RWPE1 (cell line): ENCODE measurements at places on chromosomes 1 and 21.
A peak's percentile ranks its signal among the peaks of the same experiment; 100 is the strongest.

DNA sequence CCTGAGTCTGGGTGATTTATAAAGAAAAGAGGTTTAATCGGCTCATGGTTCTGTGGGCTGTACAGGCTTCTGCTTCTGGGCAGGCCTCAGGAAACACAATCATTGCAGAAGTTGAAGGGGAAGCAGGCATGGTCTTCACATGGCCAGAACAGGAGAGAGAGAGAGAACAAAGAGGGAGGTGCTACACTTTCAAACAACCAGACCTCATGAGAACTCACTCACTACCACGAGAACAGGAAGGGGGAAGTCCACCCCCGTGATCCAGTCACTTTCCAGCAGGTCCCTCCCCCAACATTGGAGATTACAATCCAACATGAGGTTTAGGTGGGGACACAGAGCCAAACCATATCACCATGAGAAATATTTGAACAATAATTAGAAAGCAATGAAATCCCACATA lies 222.9 kb downstream of the FAM72C start:
- no peak for DNase-seq

- no peak for DNase-seq
Observed at GRCh38 chr1:237303929-237304328, 261.9 kb downstream of the RYR2 start.

- DNase-seq: peak; percentile 21
Observed at GRCh38 chr1:248243204-248243603, 12.0 kb downstream of the OR2M4 start.

DNA sequence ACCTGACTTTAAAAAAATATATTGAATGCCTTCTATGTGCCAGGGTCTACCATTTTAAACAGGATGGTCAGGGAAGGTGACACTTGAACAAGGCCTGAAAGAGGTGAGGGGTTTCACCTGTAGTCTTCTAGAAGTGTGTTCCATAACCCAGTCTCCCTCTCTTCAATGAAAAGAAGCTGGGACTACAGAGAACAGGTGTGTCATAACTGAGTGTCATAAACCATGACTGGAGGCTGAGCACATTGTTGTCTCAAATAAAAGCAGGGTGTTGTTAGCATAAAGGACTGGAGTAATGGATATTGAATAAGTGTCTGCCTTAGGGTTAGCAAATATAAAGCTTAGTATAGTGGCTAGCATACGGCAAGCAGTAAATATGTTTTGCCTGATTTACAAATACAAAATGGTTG lies 65.4 kb downstream of the SYDE2 start:
- DNase-seq: peak; percentile 15

DNA sequence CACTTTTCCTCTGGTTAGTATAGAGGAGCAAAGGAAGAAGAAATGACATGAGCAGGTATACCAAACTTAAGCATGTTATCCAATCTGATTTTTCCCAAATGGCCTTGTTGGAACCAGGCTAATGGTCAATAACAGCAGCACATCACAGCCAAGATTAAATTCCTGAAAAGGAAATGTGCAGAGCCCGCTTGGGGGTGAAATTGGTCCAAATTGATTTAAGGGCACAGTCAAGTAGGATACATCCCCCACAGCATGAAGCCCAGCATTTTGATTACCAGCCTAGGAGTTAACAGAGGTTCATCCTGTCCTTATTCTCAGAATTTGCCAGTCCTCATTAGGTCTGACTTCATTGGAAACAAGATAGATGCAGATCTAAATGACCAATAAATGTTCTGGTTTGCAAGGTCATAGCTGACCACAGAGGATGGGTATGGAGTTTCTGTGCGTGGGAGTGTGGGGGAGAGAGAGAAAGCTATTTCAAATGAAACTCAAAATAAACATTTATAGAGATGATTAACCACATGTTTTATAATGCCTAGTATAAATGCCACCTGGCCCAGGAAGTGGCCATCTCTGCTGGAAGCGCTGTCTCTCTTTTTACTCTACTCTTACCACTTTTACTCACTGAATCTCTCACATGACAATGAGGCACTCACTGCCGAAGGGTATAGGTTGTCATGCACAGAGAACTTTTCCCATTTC lies 38.7 kb downstream of the RGS5 start:
- no peak for DNase-seq

DNA sequence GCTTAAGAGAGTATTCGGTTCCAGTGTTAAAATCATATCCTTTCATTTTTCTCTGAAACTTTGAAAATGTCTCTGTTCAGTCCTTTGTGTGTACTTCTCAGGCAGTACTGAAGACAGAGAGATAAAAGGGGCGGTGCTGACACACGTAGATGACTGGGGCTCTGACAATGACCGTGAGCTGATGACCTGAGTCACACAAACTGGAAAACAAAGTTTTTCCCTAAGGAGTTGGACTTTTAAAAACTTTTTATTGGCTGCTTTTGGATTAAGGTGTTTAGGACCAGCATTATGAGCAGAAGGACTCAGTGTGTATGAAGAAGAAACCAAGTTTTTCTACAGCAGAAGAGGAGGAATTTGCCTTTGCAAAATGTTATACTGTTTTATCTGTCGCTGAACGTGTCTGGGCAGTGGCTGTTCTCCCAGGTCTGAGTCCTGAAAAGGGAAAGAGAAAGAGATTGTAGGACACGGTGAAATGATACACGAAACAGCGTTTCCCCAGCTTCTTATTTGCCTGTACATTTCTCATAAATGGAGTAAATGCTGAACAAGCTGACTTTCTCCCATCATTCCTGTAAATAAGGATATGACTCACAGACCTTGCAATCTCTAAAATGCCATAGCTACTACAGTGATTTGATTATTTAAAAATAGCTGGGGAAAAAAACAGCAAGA lies 51.5 kb downstream of the MAP3K7CL start:
- peak; percentile 70 for DNase-seq

DNA sequence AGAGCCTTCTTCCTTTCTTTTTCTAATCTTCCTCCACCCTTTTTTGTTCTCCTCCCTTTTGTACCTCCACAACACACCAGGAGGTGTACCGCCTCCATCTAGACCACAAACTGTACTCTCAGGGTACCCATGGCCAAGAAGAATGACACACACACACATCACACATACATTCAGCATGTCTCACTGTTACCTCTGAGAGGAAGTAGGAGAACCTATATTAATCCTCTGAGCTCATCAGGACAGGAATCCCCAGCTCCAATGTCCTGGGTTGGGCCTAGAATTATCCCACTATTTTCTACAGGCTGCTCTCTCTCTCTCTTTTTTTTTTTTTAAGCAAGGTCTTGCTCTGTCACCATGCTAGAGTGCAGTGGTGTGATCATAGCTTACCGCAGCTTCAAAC lies 36.7 kb downstream of the ATP2B4 start:
- peak; percentile 97 for DNase-seq

- no peak for DNase-seq
Observed at GRCh38 chr1:207067665-207068064, 14.6 kb downstream of the PFKFB2 start.

DNA sequence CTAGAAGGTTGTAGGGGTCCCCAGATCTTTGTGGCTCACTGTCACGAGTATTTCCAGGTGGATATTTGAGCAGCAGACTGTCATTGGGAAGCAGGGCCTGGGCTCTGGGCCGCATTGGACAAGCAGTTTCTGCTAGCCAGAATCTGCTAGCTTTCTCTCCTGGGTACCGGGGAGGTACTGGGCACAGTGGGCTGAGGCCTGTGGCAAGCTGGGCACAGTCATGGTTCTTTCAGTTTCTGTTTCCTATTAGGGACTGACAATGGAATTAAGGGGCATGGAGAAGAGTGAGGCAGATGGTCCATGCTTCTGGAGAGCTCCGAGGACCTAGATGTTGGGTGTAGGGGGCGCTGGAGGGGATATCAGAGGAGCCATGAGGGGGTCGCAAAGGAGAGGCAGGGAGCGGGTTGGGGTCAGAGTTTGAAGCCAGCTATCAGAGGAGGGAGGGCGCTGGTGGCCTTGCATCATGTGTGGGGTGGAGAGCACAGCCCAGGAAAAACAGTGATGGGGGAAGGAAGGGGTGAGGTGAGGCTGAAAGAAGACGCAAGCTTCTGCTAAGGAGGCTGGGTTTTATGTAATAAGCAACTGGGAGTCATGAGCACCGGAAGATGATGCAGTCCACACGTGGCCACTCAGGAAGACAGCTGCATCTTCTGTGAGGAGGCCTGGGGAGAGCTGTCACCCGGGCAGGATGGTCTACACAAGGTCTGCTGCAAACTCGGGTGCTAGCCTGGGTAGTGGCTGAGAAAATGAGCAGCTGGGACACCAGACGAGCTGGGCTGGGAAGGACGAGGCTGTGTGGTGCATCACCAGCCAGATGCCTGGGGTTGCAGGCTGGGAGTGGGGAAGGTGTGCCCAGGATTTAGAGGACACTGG lies 72.7 kb downstream of the IER5 start:
- DNase-seq: no peak

GRCh38 chr21:25897383-25897782 lies 162.6 kb downstream of the GABPA start:
- DNase-seq: no peak

GRCh38 chr21:15301736-15302135 lies 236.9 kb upstream of the NRIP1 start:
- DNase-seq: no peak

DNA sequence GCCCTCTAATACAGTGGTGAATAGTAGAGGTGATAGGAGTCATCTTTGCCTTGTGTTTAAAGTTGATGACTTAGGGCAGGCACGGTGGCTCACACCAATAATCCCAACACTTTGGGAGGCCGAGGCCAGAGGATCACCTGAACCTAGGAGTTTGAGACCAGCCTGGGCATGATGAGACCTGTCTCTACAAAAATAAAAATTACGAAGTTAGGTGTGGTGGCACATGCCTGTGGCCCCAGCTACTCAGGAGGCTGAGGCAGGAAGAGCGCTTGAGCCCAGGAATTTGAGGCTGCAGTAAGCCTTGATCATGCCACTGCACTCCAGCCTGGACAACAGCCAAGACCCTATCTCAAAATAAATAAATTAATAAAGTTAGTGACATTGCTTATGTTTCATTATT lies 26.6 kb downstream of the CAPZA1 start:
- DNase-seq: no peak
